ENCODE measurements at places on chromosomes 13 and 19. TPM values are rescaled to one million over a fixed set of nuclear protein-coding genes. Genes with fewer than 3 reads are reported as not detected.

The GNG7 gene
- total RNA-seq, result not detected

The MEF2B gene
- 0.17 TPM for total RNA-seq

The PLEKHF1 gene
- total RNA-seq, result 34.4 TPM

The C19orf33 gene
- total RNA-seq, result not detected

The KLK4 gene
- not detected for total RNA-seq

The UPF3A gene
- total RNA-seq, result 45.7 TPM

The HRC gene
- total RNA-seq, result not detected

The ARHGAP35 gene
- 38.0 TPM for total RNA-seq

The CGB8 gene
- not detected for total RNA-seq

The C19orf67 gene
- not detected for total RNA-seq

The ZNF536 gene
- total RNA-seq, result not detected

The BORCS8 gene
- 28.2 TPM for total RNA-seq

The ZNF71 gene
- total RNA-seq, result 4.3 TPM

The FAM124A gene
- 0.43 TPM for total RNA-seq

The JOSD2 gene
- 45.8 TPM for total RNA-seq

The MAST1 gene
- 2.6 TPM for total RNA-seq

The APLP1 gene
- total RNA-seq, result 2.6 TPM

The MYH14 gene
- total RNA-seq, result not detected

The ZNF560 gene
- total RNA-seq, result 0.35 TPM

The VSTM2B gene
- not detected for total RNA-seq

The BICRA gene
- total RNA-seq, result 10.3 TPM

The CRX gene
- 0.16 TPM for total RNA-seq

The CD209 gene
- not detected for total RNA-seq

The LILRB4 gene
- total RNA-seq, result not detected

The MAP4K1 gene
- total RNA-seq, result 310 TPM

The PRTN3 gene
- total RNA-seq, result not detected

The PNMA8B gene
- not detected for total RNA-seq

The FPR2 gene
- not detected for total RNA-seq

The GJA3 gene
- 0.91 TPM for total RNA-seq
